NCI-H526 (cell line): ENCODE measurements at places on chromosomes 5 and 9.

- DNase-seq: no peak
Observed at GRCh38 chr5:126017096-126017495, 406.1 kb upstream of the GRAMD2B start.

- no peak for DNase-seq
Observed at GRCh38 chr5:98109561-98110006, 663.9 kb upstream of the RGMB start.

DNA sequence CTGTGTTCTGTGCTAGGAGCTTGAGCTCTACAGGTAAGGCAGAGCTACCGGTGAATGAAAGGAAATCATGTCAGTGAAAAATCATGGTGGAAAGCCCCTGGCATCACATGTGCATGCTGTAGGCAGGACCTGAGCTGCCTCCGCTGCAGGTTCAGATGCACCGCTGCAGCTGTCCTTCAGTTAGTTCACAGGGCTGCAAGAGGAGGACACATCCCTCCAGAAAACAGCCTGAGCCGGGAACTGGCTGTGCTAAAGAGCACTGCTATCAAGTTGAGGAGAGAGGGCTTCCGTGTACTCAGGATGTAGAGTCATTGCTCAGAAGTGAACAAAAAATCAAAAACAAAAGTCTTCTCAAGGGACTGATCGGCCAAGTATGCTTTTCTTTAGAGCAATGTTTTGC is 138.6 kb downstream of the ERCC6L2 start:
- DNase-seq: no peak

DNA sequence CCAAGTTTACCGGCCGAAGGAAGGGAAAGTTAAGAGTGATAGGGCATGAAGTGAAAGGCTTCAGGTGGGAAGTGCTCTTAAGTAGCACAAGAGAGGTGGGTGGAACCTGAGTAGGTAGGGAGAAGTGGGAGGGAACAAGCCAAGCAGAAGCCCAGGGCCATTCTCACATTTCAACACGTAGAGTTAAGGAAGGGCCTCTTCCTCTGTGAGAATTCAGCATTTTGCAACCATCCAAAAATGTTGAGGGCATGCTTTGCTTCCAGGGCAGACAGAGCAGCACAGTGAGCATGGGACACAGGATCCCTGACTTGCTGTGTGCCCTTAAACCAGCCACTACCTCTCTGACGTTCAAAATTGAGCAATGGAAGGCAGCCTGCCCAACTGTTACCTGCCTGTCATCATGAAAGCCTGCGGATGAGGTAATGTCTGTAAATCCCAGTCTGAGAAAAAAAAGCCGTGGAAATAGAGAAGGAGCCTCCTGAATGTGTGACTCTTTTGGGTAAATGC is 3.3 kb downstream of the CYFIP2 start:
- DNase-seq: no peak

DNA sequence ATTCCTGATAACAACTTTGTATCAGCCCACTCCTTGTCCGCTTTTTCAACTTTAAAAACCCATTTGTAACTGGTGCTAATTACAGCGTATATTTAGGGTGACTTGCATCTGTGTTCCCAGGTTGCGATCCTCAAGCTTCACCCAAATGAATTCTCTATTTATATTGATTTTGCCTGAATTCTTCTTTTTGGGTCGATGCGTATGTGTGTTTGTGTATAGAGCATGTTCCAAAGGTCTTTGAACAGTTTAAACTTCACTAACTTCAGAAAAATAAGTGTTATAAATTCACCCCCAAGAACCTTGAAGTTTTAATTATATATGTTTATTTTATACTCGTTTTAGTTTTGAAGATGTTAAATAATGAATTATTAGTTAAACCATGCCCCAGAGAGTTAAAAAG is 16.1 kb upstream of the SPATA31D4 start:
- no peak for DNase-seq

DNA sequence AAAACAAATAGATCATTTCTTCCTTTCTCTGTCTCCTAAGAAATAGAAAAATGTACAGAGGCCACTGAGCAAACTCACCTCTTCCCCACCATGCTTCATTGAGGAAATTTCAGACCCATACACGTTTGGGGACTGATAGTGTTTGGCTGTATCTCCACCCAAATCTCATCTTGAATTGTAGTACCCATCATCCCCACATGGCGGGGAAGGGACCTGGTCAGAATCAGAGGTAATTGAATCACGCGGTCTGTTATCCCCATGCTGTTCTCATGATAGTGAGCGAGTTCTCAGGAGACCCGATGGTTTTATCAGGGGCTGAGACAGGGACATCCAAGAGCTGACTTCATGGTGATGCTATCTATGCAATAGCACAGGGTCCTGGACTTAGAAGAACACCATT is 1655.8 kb downstream of the MAT2B start:
- no peak for DNase-seq
